ENCODE measurements at places on chromosomes 5 and 9.

DNA sequence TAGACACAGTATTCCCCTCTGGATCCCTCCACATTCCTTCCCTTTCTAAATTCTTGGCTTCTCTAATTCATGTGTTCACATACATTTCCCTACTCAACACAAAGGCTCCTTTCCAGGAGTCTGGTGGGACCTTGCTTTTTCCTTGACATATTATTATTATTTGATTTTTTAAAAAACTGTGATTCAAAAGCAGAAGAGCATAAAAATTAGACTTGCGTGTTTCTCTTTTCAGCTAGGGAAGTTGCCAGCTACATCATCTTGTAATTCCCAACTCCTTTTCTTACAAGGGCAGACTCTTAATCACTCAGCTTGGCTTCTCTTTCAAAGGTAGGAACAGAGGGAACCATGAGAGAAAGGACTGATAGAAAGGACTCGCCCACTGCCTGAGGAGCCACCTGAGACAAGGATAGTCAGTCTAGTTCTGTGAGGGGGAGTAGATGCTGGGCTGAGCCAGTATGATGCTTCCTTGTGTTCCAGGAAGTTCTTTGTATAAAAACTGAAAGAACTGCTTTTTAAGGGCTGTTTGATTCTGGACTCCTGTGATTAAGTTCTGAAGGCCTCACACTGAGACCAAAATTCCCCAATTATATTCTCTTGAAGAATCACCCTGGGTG, 51.0 kb upstream of the DPYSL3 start:
- peak; percentile 28 for DNase-seq

- peak; percentile 5 for DNase-seq
These were observed 15.6 kb downstream of the NDUFAF2 start for GRCh38 chr5:60960591-60960990.

- no peak for DNase-seq
These were observed 272.9 kb upstream of the PTGER4 start for GRCh38 chr5:40406741-40407211.

- DNase-seq: no peak
These were observed 1.1 kb upstream of the GNPDA1 start for GRCh38 chr5:142013734-142014521.

GRCh38 chr5:133753856-133754255, 141.5 kb upstream of the FSTL4 start:
- no peak for DNase-seq

- DNase-seq: no peak
These were observed 10.5 kb upstream of the ENDOG start for GRCh38 chr9:128807827-128808226.

- no peak for DNase-seq
These were observed 21.7 kb downstream of the CCL28 start for GRCh38 chr5:43390471-43390870.

DNA sequence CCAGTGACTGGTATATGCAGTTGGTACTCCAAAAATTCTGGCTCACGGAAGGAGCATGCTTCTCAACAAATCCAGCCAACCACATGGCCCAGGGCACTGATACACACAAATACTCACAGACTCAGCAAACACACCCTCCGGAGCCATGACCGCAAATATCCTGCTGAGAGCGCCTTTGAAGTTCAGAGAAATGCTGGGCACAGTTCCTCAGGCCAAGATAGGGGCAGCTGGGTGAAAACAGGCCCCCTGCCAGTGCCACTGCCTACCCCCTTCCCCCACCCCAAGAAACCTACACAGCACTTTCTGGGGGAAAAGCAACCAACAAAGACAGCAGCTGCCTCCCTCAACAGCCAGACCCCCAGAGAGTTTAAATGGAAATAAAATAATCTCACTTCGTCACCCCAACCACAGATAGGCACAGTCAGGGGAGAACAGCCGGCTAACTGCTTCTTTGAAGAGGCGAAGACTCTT, 120.0 kb downstream of the C5orf15 start:
- DNase-seq: no peak
